ENCODE measurements at places on chromosomes 11 and 22.

- DNase-seq, result no peak
Measured at GRCh38 chr11:127334466-127334865, 333.9 kb upstream of the KIRREL3 start.

DNA sequence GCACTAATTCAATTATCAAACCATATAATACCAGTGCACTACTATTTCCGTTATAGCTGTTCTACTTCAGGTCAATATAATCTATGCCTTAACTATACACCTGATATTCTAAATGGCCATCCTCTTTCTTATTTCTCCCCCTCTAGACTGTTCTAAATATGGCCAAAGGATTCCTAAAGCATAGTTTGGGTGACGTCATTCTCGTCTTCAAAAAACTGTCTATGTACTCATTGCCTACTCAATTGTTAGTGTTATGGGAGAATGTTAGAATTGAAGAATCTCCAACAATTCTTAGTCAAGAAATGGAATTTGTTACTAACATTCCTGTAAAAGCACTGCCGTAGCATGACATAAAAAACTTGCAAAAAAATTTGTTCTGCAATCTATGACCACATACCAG is 431.1 kb upstream of the ANO3 start:
- no peak for DNase-seq

DNA sequence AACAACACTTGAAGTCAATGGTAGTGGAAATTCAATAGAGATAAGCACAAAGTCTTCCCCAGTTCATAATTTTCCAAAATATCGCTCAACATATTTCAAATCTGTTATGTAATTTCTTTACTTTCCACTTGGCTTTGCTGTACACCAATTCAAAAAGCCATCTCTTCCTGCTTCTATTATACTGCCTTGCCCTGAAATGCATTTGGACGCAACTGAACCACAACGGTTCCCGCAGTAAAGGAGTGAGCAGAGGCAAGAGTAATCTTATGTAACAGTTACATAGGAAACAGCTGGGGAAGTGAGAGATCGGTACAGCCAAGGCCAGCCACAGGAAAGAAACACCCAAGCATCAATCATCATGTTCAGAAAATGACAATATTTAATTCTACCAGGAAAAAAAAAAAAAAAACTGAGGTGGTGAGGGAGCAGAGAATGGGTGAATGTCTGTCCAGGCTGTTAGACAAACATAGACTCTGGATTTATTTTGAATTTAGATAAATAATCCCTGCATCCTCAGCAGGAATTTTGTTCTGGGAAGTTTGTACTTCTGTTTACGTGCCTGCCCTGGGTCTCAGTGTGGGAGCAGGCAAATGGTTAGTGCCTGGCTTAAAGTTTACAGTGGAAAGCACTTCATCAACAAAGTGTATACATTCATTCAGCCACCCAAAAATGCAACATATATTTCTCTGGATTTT is 392.2 kb downstream of the ETS1 start:
- DNase-seq, result no peak

DNA sequence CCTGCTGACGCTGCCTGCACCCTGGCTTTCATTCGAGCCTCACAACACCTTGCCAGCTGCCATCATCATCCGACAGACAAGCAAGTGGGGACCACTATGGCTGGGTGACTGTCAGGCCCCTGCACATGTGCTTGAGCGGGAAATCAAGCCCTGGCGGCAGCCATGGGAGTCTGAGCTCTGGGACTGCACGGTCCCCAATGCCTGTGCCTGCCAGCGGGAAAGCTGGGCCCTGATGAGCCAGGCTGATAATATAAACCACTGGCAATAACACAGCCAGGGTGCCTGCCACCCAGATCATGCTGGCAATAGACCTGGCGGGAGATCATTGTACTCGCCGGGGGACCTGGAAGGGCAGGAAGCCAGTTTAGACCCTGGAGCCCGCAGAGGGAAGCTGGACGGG is 2.5 kb downstream of the FGF3 start:
- DNase-seq, result no peak

DNA sequence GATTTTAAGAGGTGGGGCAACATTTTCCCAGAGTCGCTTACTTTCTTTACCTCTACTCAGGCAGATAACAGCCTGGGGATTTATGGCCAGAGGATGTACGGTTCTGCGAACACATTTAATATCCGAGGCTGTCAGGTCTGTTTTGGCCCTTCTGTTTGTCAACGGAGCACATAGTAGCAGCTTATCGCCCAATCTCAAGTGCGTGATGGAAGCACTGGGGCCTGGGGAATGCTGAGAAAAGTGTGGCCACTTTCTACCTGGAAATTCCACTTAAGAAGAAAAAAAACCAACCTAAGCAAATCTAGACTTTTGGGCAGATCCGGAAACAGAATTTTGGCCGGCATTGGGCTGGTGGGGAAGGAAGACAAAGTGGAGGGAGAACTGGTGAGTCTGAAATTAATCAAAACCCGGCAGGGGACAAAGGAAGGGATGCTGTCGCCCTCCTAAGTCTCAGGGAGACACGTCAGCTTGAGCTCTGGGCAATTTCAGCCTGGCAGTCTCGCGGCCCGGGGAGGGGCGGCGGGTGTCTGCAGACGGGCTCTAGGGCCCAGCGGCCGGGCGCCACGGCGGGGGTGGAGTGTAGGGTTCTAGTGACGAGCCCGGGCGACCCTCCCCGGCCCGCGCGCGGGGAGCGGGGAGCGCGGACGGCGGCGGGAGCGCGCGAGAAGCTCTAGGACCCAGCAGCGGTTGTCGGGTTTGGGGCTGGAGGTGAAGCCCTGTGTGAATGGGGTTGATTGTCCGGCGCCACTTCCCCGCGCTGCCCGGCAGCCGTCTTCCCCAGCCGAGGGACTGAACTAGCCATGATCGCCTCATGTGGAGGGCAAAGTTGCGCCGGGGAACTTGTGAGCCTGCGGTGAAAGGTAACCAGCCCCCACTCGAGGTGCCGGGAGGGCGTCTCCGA is at the start of gene AMOTL1:
Gene AMOTL1, plus strand, starts transcription at position 656 of the 901 bp plus-strand sequence. Its CDS starts 156 bp downstream, at position 812.
- no peak for DNase-seq

- DNase-seq, result no peak
Measured at GRCh38 chr11:837990-838307, 4.4 kb downstream of the POLR2L start.

- DNase-seq, result no peak
Measured at GRCh38 chr11:113894421-113894996, 10.1 kb upstream of the HTR3B start.

DNA sequence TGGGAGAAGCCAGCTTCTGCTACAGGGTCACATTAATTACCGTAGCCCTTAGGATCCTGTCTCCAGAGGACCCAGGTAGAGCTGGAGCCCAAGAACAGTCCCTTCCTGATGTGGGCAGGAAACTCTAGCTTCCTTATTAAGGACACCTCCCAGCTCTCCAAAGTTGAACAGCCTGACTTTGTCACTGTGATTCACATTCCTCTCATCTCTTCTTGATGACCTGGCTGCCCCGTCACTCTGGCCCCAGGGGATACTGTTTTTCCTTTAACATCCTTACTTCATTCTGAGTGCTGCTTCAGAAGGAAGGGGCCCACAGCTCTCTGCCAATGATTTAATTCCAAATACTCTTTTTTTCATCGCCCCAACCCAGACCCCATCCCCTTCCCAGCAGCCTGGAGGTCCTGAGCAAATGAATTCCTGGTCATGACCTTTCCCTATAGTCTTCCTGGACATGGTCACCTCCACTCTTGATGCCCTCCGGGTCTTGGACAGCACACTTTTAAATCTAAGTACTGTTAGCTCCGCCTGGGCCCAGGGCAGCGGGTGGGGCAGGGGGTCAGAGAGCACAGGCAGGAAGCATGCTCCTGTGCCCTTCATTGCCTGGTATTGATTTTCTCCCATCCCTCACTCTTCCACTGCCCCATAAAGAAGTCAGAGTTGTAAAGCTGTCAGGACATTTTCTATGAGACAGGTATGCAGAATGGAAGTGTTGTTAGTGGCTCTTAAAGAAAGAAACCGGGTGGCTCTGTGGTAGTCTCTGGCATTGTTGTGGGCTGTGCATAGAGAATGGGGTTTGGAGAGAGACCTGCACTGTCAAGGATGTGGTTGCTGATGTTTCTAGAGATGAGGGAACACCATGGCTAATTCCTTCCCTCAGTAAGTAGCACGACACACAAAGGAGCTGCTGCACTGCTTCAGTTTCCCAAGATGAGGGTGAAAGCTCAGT is 22.3 kb upstream of the SPON1 start:
- DNase-seq, result no peak

DNA sequence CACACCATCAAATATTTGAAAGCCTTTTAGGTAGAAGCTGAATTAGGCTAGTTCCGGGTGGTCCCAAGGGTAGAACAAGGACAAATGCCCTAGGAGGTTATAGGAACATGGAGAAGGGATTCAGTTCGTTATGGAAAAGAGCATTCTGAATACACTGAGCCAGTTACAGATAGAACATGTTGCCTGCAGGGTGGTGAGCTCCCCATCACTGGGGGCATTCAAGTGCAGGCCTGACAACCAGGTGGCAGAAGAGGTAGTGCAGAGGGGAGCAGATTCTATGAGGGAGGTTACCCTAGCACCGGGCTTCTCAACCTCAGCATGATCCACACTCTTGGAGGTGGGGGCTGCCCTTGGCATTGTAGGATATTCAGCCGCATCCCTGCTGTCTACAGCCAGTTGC is 24.2 kb downstream of the LIF start:
- DNase-seq, result no peak

DNA sequence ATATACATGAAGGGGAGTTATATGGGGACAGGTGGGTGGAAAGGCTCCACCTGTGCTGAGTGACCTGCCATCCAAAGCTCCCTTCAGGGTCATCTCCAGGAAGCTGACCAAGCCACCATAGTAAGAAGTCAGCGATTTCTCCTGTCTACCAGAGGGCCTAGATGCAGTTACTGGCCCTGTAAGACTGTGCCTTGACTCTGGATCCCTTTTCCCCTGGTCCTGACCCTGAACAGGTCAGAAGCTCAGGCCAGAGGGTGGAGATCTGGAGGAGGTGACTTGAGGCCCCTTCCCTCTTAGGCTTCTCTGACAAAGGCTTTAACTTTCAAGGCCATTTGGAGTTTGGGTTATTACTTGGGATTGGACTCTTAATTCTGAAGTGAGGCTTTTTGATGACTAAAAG is 69.7 kb downstream of the GDPD4 start:
- no peak for DNase-seq

GRCh38 chr11:115290893-115291292 is 213.3 kb downstream of the CADM1 start:
- DNase-seq, result no peak

GRCh38 chr22:47634347-47634746 is 871.9 kb downstream of the TBC1D22A start:
- DNase-seq, result no peak

DNA sequence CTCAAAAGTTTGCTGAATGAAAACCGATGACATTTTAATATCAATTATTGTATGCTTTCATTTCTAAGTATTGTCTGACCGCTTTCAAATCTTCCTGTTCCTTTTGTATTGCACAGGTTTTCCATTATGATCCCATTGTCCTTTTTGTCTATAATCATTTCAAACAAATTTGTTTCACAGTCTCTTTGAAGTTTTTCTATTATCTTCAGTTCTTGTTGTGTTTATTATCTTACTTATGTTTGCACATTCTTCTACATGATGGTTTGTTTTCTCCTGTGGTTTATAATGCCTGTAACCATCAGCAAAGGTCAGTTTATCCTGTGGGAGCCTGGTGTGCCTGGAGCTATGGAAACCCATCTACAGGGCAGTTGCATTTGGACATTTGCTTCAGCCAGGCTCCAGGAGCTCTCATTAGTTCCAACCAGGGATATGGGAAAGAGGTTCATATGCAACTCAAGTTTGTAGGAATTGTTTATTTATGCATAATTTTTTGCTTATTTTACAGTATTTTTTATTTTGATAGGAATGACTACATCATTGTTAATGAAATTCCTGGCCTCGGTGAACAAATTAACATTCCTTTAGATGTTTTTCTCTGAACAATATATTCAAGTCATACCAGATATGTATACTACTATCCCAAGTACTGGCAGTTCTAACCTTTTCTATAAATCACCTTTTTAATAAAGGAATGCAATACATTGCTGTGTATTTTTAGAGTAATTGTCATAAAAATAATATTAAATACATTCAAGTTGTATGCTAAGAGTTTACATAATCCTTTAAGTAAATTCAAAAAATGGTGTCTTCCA is 179.2 kb downstream of the SBF2 start:
- no peak for DNase-seq

DNA sequence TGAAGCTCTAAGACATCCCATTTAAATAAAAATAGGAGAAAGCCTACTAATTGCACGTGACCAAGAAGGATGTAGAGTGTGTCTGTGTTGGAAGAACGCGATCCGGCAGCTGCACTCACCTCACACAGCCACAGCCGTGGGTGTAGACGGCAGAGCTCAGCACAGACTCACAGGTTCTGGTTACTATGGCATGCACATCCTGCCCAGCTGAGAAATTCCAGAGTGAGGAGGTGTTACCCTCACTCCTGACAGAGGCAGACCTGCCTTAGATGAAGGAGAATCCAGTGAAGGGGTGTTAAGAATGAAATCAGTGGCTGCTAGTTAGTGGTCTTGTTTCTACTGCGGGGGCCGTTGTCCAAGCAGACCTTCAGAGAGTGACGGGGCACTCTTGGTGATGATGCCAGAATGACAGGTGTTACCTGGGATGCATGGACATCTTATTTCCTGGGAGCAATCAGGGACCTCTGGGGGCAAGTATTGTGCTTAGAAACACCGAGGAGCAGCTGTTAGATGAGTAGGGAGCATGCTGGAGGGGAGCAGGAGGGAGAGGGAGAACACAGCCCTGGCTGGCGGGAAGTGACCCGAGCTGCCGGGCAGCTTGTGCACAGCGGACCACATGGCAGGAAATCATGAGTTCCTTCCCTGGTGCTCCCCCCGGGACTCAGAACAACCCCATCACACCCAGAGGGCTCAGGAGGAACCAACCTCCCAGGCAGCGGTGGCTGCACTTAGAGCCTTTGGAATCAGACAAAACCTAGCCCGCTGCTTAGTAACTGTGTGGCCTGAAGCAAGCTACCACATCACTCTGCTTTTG is 12.3 kb downstream of the KCNJ5 start:
- DNase-seq, result no peak

DNA sequence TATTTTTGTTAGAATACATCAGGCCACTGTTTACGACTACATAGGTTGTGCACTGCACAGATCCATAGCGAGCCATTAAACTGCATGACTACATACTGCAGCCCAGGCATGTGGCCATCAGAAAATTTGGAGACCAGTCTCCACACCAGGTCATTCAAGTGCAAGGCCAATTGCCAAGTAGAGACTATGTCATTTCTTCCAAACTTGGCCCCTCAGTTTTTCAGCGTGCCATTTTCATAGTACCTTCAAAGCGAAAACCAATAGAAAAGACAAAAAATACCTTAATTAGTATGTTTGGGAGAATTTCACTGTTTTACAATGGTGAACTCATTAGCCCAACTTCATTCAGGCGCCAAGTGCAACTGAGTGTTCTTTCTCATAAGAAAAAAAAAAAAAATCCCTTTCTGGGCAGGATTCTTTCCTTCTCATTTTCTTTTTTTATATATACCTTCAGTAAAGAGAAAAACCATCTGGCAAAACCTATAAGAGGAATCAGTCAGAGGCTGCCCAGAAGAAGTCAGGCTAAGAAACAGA is 30.4 kb downstream of the PAMR1 start:
- no peak for DNase-seq

DNA sequence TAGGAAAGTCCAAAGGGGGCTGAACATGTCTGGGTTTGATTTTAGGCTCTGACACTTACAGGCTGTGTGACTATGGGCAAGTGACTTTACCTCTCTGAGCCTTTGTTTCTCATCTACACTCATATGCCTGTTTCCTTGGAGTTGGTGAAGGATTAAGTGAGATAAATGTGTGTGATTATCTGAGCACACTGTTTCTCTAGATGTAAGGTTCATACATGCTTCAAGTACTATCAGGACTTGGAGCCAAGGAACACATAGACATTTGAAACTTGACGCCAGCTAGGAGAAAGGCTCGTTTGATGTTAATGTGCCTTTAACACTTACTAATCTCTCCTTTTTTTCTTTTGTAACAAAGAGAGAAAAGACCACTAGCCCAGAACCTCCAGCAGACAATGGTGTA is 9.7 kb downstream of the CRYBB1 start:
- DNase-seq, result no peak

All from stimulated activated CD4-positive, alpha-beta T cell treated with anti-CD3 and anti-CD28 coated beads, TNF-alpha, amount 100 ng/mL, for 1 hour (primary cell).